ENCODE measurements at places on chromosomes 3 and 15.

GRCh38 chr3:186760141-186760833, 23.1 kb upstream of the EIF4A2 start:
- no peak for DNase-seq

- DNase-seq = no peak
These were observed 337.2 kb upstream of the DNAJC19 start for GRCh38 chr3:181326637-181327223.

DNA sequence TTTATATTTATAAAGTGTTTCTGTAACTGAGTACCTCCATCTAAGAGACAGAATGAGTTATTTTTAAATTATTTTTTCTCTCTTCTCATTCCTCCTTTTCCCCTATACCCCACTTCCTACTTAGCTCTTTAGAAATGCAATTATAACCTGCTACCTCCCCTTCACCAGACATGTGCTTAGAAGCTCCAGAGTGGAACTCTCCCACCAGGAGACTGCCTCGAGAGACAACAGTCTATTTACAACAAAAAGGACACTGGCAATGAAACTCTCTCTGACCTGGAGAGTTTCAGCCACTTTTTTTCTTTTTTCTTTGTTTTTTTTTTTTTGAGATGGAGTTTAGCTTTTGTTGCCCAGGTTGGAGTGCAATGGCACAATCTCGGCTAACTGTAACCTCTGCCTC, 109.4 kb upstream of the PLXND1 start:
- no peak for DNase-seq

DNA sequence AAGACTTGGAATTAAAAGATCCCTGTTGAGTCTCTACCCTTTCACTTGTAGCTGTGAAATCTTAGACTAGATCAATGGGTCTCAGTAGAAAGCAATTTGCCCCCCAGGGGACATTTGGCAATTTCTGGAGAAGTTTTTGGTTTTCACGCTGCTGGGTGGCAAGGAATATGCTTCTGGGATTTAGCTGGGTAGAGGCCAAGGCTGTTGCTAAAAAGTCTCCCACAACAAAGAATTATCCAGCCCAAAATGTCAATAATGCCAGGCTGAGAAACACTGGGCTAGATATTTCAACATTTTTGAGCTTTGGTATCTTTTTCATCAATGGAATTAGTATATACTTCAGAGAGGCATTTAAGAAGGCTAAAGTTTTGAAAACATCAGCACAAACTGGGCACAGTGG, 8.7 kb downstream of the CAPN7 start:
- DNase-seq = no peak

- peak; percentile 71 for DNase-seq
These were observed 18.4 kb downstream of the KLF13 start for GRCh38 chr15:31344823-31345605.

DNA sequence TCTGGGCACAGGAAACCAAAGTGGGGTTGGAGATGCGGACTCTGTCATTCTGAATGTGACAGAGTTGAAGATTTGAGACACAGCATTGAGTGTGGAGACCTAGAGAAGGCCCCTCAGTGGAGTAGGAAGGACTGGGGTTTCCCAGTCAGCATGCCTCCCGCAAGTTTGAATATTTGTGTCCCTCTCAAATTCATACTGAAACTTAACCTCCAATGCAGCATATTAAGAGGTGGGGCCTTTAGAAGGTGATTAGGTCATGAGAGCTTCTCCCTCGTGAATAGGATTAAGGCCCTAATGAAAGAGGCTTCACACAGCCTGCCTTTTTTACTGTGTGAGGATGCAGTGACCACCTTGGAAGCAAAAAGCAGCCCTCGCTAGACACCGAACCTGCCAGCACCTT, 8.0 kb downstream of the HDDC3 start:
- DNase-seq = no peak

DNA sequence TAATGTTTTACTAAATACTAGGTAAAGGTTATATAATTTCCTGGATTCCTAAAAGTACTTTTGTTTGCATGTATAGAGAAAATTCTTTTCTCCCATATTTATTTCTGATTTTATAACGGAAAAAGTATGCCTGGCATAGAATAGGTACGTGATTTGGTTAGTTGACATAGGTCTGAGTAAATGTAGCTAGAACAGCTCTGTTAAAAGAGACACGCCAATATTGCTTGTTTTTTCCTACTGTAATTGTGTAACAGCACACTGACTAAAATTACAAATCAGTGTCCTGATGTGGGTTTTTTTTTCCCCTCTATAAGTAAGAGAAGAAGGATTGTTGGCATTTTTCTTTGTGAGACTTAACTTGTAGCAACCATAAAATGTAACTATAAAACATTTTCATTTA, 26.7 kb downstream of the KLHL24 start:
- DNase-seq = no peak

DNA sequence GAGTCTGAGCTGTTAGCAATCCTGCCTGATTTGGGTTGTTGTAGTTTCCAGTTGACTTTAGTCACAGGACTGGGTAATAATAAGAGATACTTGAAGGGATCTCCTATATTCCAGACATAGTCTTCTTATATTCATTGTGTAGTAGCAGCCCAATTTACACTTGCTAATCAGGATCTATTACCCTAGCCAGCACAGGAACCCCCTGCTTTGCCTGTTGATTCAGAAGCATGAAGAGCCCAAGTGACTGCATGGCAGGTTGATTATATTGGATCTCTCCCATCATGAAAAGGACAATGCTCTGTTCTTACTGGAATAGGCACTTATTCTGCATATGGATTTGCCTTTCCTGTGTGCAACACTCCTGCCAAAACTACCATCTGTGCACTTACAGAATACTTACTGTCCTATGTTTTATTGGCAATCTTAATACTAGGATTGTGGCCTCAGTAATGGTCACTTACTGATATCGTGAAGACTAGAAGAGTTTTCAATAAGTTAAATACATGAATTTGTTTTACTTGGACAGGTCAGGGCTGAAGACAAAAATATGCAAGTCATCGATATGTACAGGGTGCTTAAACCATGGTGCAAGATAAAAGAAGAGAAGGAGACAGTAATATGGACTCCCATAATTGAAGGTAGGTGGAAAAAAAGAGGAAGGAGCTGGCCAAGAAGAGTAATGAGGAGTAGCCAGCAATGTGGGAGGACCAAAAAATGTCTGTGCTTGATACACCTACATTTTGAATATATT, 304.1 kb downstream of the MCTP2 start:
- DNase-seq = no peak
